ENCODE measurements at places on chromosomes 7 and 10.

DNA sequence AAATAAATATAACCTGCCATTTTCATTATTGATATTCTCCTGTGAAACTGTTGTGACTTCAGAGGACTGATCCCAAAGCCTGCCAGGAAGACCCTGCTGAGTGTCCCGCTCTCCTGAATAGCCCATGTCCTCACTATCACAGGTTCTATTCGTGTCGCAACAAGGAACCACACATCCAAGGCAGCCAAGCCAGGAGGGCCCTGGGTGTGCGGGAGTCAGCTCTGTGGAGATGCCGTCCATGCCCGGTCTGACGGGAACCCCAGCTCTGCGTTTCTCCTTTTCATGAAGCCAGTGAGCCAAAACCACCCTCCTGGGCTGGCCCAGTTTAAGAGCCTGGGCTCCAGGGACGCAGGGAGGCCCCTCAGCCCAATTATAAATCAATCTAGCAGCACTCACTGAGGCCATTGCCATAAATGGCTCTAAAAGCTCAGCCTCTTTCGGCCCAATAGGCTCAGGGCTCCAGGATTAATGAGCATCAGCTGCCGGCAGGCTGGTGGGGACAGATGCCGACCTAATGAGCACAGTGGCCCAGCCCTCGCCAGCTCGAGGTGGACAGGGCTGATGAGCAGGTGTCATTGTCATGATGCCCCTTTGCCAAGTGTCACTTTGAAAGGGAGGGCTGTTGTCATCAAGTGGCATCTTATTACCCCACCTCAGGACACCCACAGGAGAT, 177.9 kb downstream of the PLXNA4 start:
- DNase-seq, result no peak

DNA sequence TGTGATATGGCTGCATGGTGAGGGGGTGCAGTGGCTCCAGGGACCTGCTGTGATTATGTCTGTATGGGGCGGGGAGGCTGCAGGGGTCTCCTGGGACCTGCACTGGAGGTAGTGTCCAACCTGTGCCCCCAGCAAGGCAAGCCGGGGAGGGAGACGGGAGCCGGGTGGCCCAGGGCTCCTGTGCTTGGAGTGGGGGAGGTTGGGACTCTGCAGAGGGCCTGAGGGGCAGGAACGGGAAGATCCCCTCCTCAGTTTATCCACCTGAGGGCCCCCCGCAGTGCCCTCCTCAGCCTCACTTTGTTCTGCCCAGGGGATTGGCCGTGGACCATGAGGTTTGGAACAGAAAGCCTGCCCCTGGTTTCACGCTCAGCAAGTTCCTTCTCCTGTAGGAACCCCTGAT, 22.8 kb upstream of the PWWP2B start:
- no peak for DNase-seq

- no peak for DNase-seq
Observed at GRCh38 chr10:128007056-128007455, 100.2 kb downstream of the PTPRE start.

- DNase-seq, result peak; percentile 64
Observed at GRCh38 chr7:69395061-69395714, 203.1 kb upstream of the AUTS2 start.

- no peak for DNase-seq
Observed at GRCh38 chr7:100033526-100033925, 16.0 kb upstream of the ZSCAN21 start.

DNA sequence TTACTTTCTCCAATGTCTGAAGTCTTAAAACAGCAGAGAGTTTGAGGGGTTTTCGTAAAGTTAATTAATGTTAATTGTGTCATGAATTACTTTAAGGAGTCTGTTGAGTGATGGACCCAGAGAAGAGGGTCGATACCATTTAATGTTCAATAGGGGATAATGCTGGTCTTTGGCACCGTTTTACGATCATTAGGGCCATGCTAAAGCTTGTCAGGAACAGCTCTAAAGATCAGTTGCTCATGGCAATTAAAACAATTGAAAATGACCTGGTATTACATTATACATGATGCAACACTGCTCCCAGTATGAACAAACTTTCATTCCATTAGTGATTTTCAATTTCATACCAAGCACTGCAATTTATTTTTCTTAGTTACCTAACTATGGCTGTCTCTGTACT, 296.9 kb downstream of the ETV1 start:
- DNase-seq, result no peak

DNA sequence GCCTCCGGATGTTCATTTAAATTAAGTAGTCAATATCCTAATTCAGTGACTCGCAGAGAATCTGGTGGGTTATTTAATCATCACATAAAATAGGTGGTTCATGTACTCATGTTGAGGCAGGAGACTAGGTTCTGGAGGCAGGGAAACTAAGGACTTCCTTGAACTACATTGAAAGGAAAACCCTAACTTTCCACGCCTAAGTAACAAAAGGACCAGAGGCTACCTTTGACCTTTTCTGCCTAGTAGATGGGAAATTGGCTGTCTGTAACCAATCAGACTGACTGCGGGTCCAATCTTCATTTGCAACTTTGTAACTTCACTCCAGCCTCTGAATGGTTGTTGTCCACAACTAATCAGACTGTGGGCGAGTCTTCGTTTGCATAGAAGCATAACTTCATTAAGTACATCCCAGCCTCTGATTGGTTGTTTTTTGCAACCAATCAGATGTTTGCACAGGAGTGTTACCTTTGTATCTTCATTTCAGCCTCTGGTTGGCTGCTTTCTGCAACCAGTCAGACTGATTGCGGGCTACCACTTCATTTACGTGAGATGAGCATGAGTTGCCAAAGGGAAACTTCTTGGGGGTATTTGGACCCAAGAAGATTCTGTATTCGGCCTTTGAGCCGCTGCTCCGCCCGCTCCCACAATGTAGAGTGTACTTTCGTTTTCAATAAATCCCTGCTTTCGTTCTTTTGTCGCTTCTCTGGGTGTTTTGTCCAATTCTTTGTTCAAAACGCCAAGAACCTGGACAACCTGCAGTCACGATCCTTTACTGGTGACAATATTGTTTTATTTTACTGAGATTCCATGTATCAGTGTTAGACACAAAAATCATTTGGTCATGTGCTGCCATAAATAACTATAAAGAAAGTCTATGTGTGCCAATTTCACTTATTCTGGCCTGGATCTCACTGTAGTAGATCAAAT, 1.7 kb upstream of the ST7 start:
- DNase-seq, result no peak

DNA sequence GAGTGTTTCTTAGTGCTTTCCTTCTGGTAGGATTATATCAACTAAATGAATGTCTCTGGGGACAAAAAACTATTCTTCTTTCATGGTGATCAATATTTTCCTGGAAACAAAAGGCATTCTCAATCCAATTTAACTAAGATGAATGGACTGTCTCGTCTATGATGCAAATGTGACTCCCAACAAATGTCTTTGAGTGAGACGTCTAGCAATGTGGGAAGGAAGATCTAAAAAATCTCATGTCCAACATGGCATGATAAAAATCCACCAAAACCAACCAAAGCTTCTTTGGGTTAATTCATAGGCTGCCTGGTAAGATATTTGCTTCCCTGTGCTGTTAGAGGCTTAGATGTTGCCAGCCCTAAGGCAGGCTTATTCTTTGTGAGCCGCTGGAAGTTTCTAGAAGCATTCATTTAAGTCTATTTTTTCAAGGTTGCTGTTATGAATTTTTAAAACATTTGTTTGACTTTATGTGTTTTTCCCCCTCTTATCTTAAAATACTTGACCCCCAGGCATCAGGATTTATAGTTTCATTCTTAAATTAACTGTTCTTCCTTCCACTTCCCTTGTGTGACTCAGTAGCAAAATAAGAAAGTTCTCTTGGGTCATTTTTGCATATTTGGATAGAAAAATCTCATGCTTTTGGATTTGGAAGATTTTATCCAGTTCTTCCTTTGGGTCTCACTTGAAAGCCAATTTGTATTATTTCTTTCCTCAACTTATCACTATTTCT, 156.3 kb downstream of the NRP1 start:
- DNase-seq, result no peak

DNA sequence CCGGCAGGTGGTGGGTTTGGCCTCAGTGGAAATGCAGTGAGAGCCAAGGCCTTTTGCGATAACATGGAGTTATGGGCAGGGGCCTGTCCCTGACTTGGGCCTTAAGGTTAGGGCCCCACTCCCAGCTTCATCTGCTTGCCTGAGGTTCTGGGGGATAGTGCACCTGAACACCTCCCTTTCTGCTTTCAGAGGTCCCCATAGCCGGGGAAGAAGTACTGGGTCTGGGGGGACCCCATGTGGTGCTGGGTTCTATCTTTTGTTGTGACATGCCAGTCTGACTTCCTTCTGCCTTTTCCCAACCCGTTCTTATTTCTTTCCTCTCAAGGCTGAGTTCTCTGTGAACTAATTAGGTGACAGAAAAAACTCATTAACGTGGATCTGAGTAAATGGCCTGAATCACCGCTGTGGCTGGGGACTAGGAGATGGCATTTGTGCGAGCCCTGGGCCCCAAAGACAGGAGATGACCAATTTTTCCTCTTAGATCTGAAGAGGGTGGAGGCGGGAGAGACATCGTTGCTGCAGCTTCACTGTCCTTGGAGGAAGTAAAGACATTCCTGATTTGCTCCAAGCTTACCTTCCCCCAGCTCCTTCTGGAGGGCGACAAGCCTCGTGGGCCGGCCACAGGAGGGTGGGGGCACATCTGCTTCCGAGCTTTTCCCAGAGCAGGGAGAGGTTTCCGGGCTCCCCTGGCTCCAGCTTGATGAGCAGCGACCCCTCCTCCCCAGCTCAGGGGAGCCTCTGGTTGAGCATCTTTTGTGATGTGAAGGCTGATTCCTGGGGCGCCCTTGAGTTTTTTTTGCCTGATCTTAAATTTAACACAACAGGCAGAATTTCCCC, 2.0 kb downstream of the AGAP3 start:
- no peak for DNase-seq

DNA sequence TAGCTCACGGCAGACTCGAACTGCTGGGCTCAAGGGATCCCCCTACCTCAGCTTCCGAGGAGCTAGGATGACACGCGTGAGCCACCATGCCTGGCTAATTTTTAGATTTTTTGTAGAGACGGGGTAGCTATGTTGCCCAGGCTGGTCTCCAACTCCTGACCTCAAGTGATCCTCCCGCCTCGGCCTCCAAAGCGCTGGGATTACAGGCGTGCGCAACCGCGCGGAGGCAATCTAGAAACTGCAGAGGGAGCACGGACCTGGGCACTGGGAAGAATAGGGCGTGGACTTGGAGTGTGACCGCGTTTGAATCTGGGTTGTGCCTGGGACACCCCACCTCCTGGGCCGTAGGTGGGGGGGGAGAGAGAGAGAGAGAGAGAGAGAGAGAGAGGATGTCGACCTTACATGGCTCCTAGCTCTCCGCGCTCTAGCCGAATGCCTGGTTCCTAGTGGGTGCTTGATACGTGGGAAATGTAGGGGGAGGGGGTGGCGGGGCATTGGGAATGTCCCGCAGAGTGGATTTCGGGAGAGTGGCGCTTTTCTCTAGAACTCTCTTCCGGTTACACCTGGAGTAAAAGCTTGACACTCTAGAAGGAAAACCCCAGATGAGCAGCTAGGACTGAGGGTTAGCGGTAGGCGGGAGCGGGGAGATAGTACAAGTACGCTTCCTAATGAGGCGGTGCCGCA, 1.2 kb upstream of the MAP3K8 start:
- DNase-seq, result no peak

DNA sequence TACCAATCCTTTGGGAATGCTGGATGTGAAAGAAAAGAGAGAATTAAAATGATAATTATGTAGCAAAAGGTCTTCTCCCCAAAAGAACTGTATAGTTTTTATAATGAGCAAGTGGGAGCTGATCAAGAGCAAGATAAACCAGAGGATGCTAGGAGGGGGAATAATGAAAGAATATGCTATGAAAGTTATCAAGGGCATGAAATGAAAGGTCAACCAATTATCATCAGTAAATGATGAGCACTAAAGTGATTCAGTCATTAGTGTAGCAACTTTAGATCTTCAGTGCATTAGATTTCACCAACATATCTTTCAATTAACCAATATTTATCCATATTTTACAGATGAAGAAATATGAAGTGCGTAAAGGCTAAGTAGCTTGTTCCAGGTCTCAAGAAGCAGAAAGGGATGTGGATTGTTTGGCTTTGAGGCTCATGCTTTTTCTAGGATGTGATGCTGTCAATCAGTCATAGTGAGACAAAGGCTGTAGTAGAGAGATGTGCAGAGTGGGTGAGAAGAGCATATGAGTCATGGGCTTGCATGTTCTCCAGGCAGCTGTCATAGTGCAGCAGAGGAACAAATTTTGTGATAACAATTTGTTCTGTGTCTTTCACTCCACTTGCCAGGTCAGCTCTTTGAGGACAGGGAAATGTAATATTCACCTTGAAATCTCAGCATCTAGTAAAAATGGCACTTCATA, 5.7 kb upstream of the OR2F2 start:
- DNase-seq, result no peak

DNA sequence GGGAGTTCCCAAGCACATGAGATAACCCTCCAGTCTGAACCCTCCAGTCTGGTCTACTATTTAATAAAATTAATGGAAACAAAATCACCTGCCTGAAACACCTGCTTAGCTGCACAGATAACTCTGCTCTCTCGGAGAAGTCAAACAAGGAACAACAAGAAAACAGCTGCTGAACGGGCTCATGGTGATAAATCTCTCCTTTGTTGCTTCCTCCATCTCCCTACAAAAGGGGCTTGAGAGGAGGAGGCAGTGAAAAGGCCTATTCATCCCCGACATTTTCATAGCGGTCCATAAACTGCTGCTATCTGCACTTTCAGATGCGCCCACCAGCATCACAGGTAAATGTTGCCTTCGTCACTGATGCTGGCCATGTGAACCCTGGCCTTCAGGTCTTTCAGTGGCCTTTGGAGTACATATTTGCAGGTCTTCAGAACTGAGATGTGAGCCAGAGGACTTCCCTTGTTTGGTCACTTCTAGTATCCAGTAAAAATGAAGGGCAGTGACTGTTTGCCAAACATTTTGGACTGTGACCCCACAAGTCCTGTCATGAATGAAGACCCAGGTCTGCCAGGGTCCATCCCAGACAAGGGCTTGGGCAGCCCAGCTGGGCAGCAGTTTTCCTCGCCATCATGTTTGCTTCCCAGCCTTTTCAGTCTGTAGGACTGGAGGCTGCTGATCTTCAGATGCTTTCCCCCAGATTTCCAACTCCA, 15.9 kb downstream of the FKBP6 start:
- no peak for DNase-seq

GRCh38 chr10:123160311-123160980, 6.2 kb downstream of the BUB3 start:
- no peak for DNase-seq

- peak; percentile 83 for DNase-seq
Observed at GRCh38 chr10:51879238-51879637, 179.8 kb upstream of the CSTF2T start.

DNA sequence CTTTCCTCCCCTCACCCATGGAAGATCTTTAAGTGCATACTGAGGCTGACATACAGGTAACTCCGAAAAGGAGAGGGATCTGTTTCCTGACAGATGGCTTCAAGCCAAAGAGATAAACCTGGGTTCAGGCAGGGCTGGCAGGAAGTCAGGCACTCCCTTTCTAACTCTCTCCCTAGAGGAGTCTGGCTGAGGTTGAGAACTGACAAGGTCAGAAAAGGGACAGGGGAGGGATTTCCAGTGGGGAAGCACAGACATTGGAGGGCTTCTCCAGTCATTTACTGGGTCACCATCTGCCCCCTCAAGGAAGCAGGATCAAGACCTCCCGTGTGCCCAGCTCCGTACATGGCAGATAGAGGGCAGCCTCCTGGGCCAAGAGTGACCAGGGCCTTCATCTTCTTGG, 31.6 kb downstream of the TLX1 start:
- no peak for DNase-seq

Data from smooth muscle cell of the brain vasculature (primary cell).